ENCODE measurements at places on chromosomes 3 and 15.

GRCh38 chr3:41258239-41258800 lies 59.0 kb downstream of the CTNNB1 start:
- no peak for DNase-seq

GRCh38 chr3:126878664-126879063 lies 104.3 kb upstream of the PLXNA1 start:
- DNase-seq = no peak

DNA sequence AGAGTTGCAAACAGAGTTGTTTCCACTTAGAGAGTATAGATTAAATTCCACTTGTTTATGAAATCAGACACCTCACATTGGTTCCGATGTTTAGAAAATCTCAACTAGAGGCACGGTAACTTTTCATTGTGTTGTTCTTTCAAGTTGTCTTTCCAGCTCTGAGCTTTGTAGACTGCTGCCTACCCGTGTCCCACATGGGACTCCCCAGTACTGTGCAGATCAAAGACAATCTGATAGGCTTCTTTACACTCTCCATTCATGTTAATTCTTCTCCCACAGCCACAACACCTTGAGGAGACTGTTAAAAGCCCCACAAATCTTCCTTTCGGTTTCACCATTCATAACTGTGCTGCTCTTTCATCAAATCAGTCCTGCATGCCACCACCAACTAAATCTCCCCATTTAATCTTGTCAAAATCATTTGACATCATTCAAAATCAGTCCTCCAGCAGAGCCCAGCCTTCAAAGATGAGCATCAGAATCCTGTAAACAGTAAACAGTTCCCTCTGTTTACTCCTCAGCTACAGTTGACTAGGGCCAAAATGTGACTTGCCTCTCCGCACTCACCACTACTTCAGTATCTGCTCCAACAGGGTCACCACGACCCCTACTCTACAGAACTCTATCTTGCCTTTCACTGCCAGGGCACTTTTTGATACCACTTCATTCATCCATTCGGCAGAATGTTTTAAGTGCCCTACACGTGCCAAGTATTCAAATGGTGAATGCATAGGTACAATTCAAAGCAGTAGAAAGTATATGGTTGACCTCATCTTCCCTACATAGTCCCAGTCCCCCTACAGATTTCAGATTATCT lies 8.3 kb downstream of the ANXA2 start:
- DNase-seq = no peak

DNA sequence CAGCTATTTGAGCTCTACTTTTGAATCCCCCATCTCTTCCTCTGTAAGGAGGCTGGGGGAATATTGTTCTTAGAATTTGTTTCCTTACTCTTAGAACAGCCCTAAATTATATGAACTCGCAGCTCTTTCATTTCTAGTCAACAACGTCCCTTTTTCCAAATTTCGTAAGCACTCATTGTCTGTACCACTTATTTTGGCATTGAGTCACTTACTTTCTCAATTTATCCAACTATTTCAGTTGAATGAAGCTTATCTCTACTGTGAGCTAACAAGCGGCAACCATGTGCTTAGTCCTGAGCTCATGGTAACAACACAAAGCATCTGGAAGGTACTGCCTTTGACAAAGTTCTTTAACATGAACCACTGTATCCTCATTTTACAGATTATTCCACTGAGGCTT lies 191.1 kb downstream of the GREM1 start:
- DNase-seq = no peak

GRCh38 chr15:70362886-70363285 lies 265.2 kb upstream of the TLE3 start:
- peak; percentile 32 for DNase-seq

- DNase-seq = no peak
These were observed 512.3 kb upstream of the MDFIC2 start for GRCh38 chr3:70824773-70825172.

- DNase-seq = no peak
These were observed 517.1 kb upstream of the CCDC54 start for GRCh38 chr3:106860182-106860581.

DNA sequence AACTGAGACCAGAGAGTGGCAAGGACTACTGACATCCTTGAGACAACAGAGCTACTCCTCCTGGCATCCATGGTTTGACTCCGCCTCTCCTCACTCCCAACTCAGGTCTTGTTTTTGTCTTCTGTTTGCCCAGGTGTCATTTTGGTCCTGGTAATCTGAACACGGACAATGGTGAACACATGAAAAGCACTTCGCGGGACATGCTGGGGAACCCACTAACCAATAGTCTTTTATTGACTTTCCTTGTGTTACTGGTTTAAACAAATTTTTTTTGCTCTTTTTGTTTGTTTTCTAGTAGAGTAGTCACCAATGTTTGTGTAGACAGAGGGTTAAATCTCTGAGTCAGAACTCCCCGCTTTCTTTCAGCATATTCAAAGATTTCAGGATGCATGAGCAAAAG lies 38.4 kb downstream of the LARP6 start:
- no peak for DNase-seq

- DNase-seq = no peak
These were observed 30.4 kb downstream of the TMEM212 start for GRCh38 chr3:171873580-171873979.
